ENCODE measurements at places on chromosomes 6 and 20. TPM values are rescaled to one million over a fixed set of nuclear protein-coding genes. Genes with fewer than 3 reads are reported as not detected.

DNA sequence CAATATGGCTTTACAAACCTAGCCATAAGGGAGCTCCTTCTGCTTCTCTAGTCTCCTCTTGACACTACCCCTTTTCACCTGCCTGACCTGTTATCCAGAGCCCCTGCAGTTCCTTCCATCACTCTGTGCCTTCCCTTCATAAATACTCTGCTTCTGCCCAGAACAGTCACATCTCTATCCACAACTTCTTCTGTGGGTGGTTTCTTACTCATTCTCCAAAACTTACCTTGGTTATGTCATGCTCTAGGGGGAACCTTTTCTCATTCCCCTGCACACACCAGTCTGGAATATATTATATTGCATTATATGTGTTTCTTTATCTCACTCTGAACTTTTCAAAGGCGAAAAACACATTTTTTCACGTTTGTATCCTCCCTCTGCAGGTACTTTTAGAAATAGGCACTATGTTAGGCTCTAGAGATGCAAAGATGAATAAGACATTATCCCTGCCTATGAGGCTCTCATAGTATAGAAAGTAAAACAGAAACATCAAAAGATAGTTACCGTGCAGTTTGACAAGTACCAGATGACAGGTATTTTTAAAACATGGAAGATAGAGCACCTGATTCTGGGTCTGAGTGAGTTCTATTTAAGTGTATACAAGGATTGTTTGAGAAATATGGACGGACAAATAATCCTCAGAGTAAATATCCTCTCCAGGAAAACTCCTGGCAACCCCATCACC is 51.5 kb downstream of the AIG1 start:
- DNase-seq, result no peak

DNA sequence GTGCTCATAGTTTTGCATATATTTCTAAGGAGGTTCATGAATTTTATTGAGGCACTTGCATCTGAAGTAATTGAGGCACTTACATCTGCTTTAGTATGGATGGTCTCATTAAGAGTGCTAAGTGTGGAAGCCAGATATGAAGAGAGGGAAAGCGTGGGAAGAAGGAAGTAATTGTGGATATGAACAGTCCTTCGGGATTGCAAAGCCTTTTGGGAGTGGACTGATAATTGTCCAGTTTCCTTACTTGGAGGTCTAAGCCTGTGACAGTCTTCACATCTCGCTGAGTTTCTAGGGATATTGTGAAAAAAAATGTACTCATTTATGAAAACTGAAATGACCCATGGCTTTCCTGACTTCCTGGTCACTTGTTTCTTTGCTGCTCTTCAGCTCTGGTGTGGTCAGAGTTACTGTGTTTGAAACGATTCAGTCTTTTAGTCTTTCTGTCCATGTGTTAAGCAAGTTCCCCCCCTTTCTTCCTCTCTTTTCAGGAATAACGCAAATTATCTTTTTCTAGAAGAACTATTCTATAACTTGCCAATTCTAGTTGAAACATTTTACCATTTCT is 137.3 kb downstream of the ZFAND3 start:
- DNase-seq, result no peak

DNA sequence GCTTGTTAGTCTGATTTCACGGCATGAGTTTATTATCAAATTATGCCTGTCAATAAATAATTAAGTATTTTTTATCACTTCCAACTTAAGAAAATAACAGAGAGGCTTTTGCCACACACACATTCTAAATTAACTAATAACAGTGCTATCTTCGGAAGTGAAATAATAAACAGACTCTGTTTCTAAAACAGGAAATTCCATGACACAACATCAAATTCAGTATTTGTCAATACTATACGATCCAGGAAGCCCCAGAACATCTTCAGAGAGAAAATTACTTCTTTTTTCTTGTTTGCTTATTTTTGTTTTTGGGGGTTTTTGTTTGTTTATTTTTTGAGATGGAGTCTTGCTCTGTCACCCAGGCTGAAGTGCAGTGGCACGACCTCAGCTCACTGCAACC is 150.7 kb upstream of the PRDM1 start:
- DNase-seq, result no peak

DNA sequence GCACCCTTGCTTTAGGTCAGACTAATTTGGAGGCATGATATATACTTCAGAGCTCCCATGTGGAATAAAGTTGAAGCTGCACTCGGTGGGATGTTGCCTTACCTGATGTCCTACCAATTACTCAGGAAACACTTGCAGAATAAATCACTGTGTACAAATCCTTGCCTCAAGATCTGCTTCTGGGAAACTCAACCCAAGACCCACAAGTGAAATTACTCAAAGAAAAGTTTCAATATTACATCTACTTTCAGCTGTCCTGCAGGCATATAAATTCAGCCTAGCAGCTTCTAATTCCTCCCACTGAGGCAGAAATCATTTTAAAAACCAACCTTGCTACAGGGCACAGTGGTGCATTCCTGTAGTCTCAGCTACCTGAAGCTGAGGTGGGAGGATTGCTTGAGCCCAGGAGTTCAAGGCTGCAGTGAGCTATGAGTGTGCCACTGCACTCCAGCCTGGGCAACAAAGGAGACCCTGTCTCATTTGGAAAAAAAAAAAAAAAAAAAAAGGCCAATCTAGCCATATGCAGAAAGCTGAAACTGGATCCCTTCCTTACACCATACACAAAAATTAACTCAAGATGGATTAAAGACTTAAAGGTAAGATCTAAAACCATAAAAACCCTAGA is 20.7 kb upstream of the DCDC2 start:
- DNase-seq, result no peak

DNA sequence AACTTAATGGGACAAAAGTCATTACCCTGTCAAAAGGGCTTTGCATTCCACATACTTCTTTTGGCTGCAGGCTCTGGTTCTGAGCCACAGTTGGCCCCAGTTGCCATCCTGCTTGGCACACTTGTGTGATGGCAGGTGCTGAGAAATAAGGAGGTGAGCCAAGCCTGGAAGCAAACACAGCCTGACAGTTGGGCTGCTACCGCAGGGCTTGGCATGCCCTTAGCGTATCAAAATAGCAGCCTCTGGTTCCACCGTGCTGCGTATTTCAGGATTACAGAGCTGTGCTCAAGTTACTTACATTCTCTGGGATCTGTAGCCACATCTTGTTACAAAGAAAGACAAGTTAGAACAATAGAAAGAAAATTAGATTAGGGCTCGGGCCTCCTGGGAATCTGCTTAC is 11.1 kb downstream of the MTHFD1L start:
- no peak for DNase-seq

- DNase-seq, result no peak
Observed at GRCh38 chr20:10631126-10631525, 42.7 kb downstream of the JAG1 start.

FAM217A gene
- 0.67 TPM for polyA plus RNA-seq

DNA sequence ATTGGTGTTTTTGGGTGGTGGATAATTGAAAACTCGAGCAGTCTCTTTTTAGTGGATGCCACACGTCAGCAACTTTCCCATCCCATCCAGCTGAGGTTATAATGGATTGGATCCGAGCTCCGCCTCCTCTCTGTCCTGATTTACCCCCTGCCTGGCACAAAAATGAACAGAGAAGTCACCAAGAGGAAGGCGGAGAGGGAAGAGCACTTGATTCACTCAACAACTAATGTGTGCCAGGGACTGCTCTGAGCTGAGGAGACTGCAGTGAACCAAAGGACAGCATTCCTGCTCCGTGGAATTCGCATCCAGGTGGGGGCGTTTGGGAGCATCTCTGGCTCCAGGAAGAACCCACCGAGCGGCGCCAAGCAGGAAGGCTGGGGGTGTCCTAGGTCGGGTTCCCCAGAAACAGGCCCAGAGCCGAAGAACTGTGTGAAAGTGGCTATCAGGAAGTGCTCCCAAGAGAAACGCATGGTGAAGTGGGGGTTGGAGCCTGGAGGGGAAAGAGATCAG is 95.8 kb upstream of the NAA20 start:
- DNase-seq, result no peak

DNA sequence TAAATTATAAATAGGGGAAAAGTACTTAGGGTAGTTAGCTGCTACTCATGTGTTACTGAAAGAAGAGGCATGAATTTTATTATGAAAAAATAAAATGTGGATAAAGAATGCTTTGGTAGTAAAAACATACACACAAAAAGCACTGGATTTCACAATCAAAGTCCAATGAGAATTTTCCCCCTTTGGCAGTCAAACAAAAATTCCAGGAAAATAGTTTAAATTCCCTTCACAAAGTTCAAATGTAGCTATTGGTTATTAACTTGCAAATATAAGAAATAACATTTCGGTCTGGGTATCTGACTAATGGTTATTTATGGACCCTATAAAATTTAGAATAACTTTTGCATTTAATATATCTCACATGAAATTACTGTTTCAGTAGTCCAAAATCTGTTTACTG is 210.4 kb downstream of the FOXC1 start:
- no peak for DNase-seq

- no peak for DNase-seq
Observed at GRCh38 chr6:97939440-97940168, 656.6 kb upstream of the MMS22L start.

DNA sequence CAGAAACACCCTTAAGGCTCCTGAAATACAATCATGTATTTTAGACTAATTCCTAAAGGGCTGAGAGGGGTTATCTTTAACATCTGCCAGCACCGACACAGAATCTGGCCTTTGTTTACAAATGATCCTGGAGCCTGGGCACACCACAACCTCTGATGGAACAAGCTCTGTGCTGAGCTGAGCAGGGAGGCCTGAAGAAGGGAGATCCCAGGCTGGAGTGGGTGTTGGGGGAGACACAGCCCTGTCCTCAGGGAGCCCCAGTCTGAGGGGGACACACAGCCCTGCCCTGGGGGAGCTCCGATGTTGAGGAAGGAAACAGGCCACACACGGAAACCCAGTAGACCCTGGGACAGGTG is 130.5 kb downstream of the VEGFA start:
- DNase-seq, result no peak

DNA sequence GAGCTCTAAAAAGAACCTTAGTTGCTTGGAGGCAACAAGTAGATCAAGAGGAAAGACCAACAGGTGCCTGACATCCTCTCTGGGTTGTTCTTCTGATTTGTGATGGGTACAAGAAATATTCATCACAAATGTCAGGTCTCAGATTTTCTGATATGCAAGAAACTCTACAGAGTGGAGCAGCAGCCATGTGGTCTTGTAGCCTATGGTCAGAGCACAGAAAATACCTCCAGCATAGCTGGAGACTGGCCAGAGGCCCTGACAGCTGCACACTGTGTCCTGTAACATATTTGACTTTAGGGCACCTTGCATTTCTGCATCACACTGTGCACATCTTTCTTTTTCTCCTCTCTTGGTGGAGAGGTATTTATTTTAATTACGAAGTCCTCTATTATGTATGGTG is 116.3 kb downstream of the GMPR start:
- DNase-seq, result no peak

GJA1 gene
- 64.1 TPM for polyA plus RNA-seq

- DNase-seq, result no peak
Observed at GRCh38 chr20:59118855-59119254, 44.8 kb upstream of the ZNF831 start.

GRCh38 chr6:163461696-163462095 is 47.2 kb downstream of the QKI start:
- DNase-seq, result no peak

- DNase-seq, result no peak
Observed at GRCh38 chr6:168485818-168486217, 44.8 kb downstream of the SMOC2 start.

DNA sequence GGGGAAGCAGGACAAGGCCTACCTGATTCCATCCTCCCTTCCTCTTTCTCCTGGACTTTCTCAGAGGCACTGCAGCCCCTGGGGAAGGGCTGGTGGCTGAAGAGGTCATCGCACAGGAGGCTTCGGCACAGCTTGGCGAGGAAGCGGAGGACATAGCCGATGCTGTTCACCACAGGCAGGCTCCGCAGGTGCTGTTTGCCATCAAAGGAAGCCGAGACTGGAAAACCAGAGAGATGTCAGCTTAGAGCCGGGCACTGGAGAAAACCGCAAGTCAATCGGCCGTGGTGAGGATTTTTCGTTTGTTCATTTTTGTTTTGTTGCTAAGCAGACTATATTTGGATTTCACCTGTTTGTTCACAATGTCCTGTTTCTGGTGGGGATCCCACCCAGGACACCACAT is 79.2 kb downstream of the SCML4 start:
- DNase-seq, result no peak

- no peak for DNase-seq
Observed at GRCh38 chr6:135066397-135066796, 11.8 kb upstream of the HBS1L start.

KHDC1 gene
- 6.9 TPM for polyA plus RNA-seq

CDH26 gene
- 1.3 TPM for polyA plus RNA-seq

DNA sequence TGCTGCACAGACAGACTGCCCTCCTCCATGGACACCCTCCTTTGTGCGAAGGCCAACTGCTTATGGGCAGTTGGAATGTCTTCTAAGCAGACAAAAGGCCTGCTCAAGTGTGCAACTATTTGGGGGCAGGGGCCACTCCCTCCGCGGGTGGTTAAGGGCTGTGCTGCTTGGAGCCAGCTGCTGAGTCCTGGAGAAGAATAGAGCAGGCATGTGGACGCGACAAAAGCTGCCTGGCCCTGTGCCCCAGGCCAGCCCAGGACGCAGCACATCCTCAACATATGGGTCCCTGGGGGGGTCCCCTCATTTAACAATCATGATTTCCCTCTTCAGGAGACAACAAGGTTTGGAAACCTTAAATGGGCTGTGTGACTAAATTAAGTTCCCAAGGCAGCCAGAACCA is 45.5 kb upstream of the ENTPD6 start:
- no peak for DNase-seq

DNA sequence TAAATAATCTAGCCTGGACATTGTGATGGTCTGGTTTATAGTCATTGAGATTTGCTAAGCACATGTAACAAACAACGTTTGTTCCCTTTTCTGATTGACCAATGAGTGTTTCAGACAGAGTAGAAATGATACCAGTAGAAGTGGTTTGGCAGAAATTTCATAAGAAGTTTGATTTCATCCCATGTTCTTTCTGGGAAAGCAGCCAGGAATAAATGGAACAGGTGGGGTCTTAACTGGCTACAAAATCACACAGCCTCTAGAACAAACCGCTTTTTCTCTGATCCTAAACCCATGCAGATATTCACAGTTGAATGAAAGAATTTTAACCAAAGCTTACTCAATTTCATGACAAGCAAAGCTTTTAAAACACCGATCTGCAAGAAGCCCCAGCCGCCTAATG is 227.5 kb downstream of the UST start:
- DNase-seq, result no peak

GRCh38 chr6:22755605-22756004 is 186.2 kb downstream of the HDGFL1 start:
- DNase-seq, result no peak

DNA sequence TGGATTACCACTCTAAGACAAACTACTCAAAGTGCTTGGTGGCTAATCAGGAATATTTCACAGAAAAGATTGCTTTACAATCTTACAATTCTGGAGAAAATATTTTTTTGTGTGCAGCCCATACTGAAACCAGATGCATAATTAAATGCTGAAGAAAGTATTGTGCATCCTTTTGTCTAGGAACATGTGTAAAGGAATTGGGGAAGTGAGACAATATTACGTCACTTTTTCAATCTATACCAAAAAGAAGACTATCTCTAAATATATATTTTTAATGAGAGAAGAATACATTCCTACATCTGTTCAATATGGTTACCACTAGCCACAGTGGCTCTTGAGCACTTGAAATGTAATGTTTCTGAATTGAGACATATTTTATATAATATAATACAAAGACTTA is 992.5 kb upstream of the ADGRB3 start:
- no peak for DNase-seq

- DNase-seq, result no peak
Observed at GRCh38 chr6:113629256-113629655, 227.9 kb upstream of the MARCKS start.

All from left renal cortex interstitium (tissue), 4 donors.